A172 (cell line): ENCODE measurements at places on chromosomes 13 and 19.
A peak's percentile ranks its signal among the peaks of the same experiment; 100 is the strongest.

DNA sequence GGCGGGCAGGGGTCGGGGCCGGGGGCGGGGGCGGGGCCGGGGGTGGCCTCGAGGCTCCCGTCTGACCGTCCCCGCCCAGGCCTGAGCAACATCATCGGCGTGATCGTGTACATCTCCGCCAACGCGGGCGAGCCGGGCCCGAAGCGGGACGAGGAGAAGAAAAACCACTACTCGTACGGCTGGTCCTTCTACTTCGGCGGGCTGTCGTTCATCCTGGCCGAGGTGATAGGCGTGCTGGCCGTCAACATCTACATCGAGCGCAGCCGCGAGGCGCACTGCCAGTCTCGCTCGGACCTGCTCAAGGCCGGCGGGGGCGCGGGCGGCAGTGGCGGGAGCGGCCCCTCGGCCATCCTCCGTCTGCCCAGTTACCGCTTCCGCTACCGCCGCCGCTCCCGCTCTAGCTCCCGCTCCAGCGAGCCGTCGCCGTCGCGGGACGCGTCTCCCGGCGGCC, 9.4 kb upstream of the CACNG6 start:
- no peak for DNase-seq

GRCh38 chr19:35042056-35042730, 672 bp downstream of the HPN start:
- no peak for DNase-seq

DNA sequence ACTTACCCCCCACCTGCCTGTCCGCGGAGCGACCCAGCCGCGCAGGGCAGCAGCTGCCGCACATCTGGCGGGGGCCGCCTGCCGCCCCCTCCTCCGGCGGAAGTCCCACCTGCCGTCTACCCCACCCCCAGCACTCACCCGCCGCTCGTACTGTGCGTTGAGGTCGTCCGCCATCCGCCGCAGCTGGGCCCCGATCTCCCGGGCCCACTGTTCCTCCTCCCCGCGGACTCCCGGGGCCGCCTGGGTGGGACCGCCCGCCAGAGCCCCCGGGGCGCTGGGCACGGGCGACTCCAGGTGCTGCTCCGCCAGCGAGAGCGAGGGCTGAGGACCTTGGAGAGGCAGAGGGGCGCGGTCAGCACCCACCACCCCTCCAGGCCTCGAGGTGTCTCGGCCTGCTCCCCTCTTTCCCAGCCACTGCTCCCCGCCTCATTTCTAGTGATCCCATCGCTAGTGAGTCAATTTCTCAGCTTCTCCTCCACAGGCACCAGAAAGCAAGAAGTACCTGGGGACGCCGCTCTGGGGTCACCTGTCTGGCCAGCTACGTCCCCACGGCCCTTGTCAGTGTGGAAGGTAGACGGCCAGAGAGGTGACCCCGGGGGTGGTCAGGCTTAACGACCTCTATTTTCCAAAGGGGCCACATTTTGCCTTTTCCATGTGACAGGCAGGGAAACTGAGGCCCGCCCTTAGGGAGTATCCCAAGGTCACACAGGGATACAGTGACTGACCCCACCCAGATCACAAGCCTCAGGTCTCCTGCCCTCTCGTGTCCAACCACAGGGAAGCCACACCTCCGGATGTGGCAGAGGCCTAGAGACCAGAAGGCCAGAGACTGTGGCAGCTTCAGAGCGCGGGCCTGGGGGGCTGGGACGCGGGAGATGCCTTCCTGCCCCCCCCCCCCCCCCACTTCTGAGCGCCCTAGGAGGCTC, 4.3 kb downstream of the BBC3 start:
- peak; percentile 86 for DNase-seq

DNA sequence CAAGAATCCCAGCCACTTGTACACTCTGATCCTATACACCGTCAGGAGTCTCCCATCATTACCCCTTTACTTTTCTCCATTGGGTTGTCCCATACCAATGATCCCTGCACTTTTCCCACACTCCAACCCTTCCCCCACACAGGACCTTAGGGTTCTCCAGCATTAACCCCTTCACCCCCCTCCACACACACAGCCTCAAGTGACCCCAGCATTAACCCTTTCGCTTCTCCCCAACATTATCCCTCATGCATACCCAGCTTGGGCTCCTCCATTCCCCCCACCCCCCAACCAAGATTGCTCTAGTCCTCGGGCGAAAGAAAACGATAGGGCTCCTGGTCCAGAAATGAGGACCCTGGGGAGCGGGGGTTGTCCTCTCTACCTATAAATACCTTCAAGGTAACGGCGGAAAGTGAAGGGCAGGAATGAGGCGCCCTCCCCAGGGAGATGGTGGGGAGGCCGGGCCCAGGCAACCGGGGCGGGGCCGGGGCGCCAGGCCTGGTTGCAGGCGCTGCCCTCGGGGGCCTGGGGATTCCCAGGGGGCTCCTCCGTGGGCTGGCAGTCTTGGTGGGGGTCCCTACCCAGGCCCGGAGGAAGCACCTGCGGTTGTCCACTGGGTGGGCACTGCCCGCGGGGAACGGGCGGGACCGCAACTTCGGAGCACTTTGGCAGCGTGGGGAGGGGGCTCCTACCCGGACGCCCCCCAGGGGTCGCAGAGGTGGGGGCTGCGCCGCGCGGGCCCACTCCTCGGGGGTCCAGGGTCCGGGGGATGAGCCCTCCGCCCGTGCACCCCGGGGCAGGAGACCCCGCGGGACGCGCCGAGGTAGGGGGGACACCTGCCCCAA, 757 bp downstream of the WIZ start:
- no peak for DNase-seq

DNA sequence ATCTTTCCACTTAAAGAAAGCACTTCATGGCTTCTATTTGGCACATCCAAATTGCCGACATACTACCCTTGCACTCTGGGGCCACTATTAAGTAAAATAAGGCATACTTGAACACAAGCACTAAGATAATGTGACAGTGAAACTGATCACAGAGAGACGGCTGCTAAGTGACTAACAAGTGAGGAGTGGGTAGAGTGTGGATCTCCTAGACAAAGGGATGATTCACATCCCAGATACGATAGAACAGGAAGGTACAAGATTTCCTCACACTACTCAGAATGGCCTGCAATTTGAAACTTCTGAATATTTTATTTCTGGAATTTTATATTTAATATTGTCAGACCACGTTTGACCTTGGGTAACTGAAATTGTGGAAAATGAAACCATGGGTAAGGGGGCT, 1721.8 kb upstream of the SPRY2 start:
- DNase-seq, result peak; percentile 2

GRCh38 chr19:52336117-52336790, at the start of gene ZNF610:
Gene ZNF610, plus strand, starts transcription at chr19:52336243. Its CDS starts 12,930 bp downstream, at chr19:52349173.
- peak; percentile 39 for DNase-seq

DNA sequence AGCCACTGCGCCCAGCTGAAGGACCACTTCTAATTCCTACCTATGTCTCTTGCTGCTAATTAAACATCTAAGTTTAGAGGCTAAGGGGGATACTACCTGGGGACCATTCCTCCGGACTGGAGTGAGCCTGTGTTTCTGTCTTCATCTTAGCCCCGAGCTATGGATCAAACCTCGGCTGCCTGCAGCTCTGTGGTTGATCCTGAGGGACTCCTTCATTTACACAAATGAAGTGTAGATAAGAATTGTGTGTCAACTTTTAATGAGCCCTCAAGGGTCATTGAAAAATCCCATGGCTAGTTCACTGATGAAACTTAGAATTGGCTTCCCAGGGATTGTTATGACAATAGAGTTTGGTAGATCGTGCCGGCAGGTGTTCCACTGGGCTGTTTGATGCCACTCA, 31.5 kb upstream of the OR10H1 start:
- DNase-seq, result no peak
